ENCODE measurements at places on chromosomes 4 and X.

GRCh38 chr4:68895561-68896198 lies 55.9 kb downstream of the UGT2A3 start:
- no peak for DNase-seq

GRCh38 chr4:20299515-20299914 lies 47.8 kb downstream of the SLIT2 start:
- DNase-seq: no peak

- no peak for DNase-seq
Observed at GRCh38 chr4:147539959-147540358, 59.1 kb downstream of the EDNRA start.

- DNase-seq: no peak
Observed at GRCh38 chrX:19807414-19807813, 80.0 kb downstream of the SH3KBP1 start.

DNA sequence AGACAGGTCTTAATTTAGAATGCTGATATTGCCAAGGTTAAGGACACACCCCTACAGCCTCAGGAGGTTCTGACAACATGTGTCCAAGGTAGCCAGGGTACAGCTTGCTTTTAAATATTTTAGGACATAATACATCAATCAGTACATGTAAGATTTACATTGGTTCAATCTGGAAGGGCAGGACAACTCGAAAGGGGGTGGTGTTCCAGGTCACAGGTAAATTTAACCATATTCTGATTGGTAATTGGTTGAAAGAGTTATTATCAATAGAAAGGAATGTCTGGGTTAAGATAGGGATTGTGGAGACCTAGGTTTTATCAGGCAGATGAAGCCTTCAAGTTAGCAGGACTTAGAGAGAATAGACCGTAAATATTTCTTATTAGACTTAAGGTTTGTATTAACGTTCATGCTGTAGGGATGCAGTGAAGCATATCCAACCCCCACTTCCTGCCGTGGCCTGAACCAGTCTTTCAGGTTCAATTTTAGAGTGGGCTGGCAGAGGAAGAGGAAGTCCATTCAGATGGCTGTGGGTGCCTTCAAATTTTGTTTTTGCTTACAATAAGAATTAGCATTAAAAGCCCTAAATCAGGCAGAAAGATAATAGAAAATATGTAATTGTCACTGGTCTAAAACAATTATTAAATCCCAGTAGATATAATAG lies 136.5 kb upstream of the GALNTL6 start:
- no peak for DNase-seq

GRCh38 chrX:84118315-84118714 lies 69.7 kb downstream of the RPS6KA6 start:
- DNase-seq: no peak

GRCh38 chr4:48439988-48440387 lies 43.2 kb upstream of the SLC10A4 start:
- no peak for DNase-seq

DNA sequence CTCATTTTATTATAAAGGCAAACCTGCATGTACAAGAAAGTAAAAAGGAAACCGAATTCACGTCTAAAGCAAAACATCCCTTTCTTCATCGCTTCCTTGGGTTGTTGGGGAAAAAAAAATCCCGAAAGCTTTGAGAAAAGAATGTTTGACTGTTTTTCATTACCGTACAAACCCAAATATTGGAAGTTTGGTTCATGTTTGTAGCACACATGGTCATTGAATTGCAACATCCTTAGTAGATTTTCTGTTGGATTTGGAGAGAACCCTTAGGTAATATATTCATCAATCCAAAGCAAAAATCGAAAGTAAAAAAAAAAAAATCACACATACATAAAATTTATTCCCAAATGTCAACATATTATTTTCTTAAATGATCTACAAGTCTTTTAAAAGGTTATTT lies 420.3 kb downstream of the MAPK10 start:
- no peak for DNase-seq

DNA sequence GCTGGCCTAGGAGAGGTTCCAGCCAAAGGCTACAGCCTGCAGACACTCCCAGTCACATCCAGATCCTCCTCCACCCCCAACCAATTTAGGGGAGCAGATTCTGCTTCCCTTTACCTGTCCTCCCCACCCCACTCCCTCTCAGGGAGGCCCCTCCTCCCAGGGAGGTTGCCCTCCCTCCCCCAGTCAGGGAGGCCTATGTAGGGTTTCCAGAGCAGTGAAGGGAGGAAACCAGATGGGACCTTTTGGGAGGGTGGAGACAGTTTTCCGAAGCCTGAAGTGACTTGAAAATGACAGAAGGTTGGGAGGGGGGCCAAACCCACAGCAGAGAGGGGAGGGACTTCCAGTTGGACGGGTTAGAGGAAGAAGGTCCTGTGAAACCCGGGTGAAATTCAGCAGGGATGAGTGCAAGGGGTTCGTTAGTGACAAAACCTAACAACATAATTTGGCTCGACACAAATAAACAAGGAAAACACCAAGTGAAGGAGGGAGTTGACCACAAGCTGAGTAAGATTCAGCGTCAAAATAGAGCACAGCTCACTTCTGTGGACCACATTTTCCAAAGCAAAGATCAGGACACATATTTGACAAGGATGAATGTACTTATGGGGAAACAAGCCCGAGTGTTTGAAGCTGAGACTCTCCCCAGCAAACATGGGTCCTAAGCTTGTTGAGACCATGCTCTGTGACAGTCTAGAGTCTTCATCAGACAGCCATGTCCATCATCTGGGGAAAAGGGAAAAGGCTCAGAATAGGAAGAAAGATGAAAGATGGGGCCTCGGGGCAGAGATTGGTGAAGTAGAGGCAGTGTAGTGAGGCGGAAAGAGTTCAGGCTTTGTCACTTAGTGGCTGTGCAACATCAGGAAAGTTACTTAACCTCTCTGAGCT lies 46.4 kb downstream of the PRPS1 start:
- DNase-seq: peak; percentile 49

DNA sequence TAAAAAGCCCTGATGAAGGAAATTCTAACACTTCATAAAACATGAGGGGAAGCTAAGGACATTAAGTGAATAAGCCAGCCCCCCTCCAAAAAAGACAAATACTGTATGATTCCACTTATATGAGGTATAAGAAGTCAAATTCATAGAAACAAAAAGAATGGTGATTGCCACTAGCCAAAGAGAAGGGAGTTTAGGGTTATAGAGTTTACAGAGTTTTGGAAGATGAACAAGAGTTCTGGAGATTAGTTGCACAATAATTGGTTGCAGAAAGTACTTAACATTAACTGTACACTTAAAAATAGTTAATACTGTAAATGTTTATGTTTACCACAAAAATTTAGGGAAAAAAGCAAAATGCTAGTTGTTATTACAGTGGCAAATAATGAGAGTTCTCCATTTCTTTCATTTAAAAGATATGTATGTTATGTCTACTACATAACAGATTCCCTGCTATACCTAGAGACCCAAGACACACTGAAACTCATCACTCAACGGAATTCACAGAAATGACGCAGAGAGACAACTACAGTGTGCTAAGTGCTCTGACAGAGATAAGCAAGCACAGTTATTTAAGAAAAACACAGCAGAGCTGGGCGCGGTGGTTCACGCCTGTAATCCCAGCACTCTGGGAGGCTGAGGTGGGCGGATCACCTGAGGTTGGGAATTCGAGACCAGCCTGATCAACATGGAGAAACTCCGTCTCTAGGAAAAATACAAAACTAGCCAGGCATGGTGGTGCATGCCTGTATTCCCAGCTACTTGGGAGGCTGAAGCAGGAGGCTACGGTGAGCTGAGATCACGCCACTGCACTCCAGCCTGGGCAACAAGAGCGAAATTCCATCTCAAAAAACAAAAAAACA lies 37.2 kb downstream of the EIF4E start:
- DNase-seq: no peak

DNA sequence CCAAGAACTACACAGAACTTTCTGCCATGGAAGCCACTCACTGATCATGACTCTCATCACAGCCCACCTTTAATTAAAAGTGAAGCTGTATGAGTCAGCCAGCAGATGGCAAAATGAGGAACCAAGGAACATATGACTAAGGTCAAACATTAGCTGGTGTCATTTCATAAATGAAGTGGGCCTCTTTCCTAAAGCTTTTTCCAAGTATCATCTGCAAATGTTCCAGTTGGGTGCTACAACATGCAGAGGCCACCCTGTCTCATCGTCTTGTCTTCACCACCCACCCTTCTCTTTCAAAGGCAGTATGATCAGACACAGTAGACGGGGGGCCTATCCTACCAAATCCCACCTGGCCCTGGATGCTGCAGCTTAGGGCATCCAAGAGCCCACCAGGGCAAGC lies 9.2 kb upstream of the EOLA1 start:
- no peak for DNase-seq

DNA sequence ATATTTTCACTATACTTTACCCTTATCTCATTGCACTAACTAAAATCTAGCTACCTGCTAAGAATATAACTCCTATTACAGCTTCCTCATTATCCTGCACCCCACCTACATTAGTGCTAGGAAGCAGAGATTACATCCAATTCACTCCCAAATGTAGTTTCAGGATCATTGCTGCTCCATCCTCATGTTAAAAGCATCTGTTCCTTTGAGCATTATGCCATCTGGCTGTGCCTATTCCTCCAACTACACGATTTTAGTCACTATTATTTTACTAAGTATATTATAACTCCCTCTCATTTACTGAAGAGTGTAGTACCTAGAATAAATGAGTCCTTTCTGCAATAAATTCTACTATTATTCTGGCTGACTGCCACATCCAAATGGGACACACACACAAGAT lies 1586.9 kb downstream of the TECRL start:
- no peak for DNase-seq

GRCh38 chrX:134501941-134502340 lies 42.0 kb downstream of the HPRT1 start:
- no peak for DNase-seq

GRCh38 chrX:152444338-152444737 lies 6.8 kb downstream of the GABRA3 start:
- DNase-seq: no peak

DNA sequence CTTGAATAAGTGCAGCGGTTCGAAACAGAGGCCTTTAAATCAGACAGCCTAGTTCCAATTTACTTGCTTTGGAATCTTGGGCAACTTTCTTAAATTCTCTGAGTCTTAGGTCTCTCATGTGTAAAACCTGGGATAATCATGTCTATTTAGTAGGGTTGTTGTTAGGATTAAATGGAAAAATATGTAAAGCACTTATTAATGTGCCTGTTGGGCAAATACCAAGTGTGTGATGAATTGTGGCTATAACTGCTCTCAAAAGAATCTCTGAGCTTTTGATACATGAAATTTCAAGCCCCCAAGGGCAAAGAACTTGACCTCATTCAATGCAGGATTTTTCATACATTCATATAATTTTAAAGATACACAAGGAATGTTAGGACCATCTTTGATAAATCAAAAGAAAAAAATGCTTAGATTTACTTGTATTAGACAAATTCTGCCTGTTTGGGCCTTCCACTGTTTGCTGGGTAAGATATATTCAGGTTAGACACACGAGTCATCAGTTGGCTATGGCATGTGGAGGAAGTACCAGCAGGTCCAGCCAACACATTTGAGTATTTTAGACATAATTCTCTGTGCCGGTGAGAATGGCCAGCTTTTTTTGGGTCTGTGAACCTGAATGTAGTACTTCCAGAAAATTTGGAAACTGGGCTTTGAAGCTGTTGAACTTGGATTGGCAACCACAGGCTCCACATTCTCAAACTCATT lies 241.4 kb upstream of the CNKSR2 start:
- DNase-seq: no peak

- DNase-seq: no peak
Observed at GRCh38 chr4:185293202-185293601, 83.8 kb downstream of the SNX25 start.

DNA sequence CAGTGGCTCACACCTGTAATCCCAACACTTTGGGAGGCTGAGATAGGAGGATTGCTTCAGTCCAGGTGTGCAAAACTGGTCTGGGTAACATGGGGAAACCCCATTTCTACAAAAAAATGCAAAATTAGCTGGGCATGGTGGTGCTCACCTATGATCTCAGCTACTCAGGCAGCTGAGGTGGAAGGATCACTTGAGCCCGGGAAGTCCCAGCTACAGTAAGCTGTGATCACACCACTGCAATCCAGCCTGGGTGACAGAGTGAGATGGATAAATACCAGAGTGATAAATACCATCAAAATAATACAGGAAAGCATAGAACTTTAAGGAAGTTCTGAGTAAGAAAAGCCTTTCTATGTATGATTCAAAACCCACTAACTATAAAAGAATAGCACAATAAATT lies 52.8 kb downstream of the LRBA start:
- no peak for DNase-seq

GRCh38 chr4:67725981-67726380 lies 25.0 kb upstream of the UBA6 start:
- DNase-seq: no peak

DNA sequence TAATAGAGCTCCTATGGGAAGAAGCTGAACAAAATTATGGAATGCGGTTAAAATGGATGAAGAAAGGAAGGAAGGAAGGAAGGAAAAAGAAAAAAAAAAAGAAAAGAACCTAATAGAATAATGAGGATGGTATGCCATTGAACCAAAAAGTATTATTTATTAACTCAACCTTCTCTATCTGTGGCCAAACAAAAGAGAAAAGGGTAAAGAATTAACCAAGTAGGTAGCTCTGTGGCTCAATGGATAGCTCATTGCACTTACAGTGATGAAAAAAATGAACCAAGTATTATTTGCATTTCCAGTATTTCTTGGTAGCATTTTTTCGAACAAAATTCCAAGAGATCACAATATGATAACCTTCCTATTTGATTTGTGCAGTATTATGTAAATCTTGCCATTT lies 56.9 kb upstream of the SLC39A8 start:
- DNase-seq: no peak

- no peak for DNase-seq
Observed at GRCh38 chr4:53780736-53781400, 189.6 kb upstream of the LNX1 start.

DNA sequence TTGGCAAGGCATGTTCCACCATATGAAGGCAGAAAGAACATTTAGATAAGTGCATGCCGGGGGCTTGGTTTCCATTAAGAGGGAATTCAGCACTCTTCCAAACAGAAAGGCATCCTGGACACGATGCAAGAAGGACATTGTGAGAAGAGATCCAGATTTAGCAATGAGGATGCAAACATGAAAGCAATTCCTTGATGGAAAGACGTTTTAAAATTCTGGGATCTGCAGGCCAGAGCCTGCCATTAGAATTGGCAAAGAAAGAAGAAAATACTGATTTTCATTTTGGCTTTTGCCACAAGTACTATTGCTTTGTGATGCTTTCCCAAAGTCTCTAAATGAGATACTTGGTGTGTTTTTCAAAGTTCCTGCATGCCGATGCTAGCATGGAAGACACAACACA lies 367.6 kb downstream of the PPP3CA start:
- no peak for DNase-seq

- DNase-seq: no peak
Observed at GRCh38 chr4:55524844-55525571, 21.7 kb downstream of the CLOCK start.

DNA sequence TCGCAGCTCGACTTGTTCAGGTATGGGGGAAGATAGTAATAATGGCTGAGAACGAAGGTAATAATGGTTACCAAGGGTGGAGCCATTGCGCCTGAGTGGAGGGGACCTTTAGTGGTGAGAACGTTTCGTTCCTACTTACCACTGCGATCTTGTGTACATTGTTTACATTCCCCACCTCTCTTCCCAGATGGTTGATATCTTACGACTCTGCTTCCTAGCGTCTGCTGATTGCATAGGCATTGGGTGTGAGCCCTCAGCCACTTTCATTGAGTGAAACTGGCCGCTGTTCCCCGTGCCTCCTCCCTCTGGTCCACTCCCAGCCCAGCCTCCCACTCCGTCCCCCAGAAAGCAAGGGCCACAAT lies 850 bp downstream of the IGBP1 start:
- no peak for DNase-seq

Data from WERI-Rb-1 (cell line).